ENCODE measurements at places on chromosomes 2 and 18.

DNA sequence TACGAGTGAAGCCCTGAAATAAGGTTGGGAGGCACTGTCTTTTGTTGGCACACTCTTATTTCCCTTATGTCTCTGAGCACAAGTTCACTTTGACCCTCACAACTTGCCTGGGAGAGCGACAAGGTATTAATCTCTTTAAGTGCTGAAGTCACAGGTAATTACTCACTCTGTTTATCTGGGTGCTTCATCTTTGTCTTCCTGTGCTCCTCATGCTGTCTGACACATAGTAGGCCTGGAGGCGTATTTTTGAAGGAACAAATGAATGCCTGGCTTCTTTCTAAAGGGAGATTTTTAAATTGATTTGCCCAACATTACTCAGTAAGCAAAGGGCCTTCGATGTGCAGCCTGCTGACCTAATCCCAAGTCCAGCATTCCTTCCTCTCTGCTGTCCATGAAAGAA, 507.1 kb upstream of the TNP1 start:
- no peak for DNase-seq

DNA sequence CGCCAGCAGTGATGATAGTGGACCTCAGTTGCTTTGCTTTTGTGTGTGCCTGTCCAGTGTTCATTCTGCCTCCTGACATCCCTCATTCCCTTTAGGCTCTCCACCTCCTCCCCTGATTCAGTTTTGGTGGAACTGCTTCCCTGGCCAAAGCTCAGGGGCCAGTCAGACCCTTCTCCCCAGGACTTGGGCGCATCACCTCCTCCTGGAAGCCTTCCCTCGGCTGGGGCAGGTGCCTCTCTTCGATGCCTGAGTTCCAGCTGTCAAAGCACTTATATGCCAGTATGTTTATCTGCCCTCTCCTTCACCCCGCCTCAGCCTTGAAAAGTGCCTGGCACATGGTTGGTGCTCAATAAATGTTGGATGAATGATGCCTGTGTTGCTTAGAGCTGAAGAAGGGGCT, 11.5 kb downstream of the NMUR1 start:
- no peak for DNase-seq

DNA sequence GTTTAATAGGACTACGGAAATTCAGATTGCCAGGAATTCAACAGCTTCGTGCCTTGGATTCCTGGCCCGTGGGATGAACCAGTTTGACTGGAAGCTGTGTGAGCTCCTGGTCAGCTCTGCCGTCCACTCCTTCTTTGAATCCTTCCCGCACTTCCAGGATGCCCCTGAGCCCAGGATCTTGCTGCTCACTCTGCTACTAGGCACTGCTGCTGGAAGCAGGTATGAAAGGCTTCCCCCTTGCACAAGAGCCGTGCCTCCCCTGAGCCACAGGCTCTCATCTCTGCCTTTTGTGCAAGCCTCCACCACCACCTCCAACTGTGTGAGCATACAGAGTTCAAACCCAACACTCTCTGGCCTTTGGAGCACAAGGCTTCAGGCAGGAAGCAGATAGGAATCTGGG, 34.9 kb downstream of the EN1 start:
- no peak for DNase-seq

DNA sequence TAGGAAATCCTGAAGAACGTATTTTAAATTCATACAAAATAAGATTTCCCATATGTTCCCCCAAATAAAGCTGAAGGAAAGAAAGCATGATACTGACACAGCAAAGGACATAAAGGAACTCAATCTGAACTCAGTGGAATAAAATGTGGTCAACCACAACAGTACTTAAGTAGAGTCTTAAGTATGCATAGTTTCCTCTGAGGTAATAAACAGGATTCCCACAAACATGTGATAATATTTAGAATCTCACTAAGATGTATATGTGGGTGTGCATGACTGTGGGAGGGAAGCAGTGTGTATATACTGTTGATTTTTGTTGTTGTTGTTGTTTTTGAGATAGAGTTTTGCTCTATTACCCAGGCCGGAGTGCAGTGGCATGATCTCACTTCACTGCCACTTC, 69.3 kb downstream of the NOL10 start:
- DNase-seq: no peak

- no peak for DNase-seq
Measured at GRCh38 chr18:72154926-72155325, 389.2 kb downstream of the CBLN2 start.

DNA sequence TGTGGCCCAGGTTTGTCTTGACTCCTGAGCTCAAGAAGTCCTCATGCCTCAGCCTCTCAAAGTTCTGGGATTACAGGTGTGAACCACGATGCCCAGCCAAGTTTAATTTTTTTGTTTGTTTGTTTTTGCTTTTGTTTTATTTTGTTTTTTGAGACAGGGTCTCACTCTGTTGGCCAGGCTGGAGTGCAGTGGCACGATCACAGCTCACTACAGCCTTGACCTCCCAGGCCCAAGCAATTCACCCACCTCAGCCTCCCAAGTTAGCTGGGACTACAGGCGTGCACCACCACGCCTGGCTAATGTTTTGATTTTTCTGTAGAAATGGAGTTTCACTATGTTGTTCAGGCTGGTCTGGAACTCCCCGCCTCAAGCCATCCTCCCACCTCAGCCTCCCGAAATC, 29.4 kb upstream of the RAB1A start:
- no peak for DNase-seq

GRCh38 chr2:52017646-52018235, 985.8 kb upstream of the NRXN1 start:
- DNase-seq: no peak

- no peak for DNase-seq
Measured at GRCh38 chr2:60422826-60423483, 130.5 kb downstream of the BCL11A start.

GRCh38 chr18:77547757-77548156, 298.1 kb downstream of the GALR1 start:
- no peak for DNase-seq

- no peak for DNase-seq
Measured at GRCh38 chr2:111900859-111901258, 2.5 kb downstream of the MERTK start.

- DNase-seq: no peak
Measured at GRCh38 chr2:145653553-145653952, 1133.6 kb upstream of the ZEB2 start.

- DNase-seq: no peak
Measured at GRCh38 chr2:50065835-50066234, 911.5 kb upstream of the FSHR start.

Measured in activated naive CD8-positive, alpha-beta T cell treated with anti-CD3 and anti-CD28 coated beads, Interleukin-2, amount 50 U/mL, for 24 hours (primary cell).